ENCODE measurements at places on chromosomes 5 and 9.

- no peak for DNase-seq
Observed at GRCh38 chr9:104319685-104320084, 184.4 kb upstream of the OR13F1 start.

DNA sequence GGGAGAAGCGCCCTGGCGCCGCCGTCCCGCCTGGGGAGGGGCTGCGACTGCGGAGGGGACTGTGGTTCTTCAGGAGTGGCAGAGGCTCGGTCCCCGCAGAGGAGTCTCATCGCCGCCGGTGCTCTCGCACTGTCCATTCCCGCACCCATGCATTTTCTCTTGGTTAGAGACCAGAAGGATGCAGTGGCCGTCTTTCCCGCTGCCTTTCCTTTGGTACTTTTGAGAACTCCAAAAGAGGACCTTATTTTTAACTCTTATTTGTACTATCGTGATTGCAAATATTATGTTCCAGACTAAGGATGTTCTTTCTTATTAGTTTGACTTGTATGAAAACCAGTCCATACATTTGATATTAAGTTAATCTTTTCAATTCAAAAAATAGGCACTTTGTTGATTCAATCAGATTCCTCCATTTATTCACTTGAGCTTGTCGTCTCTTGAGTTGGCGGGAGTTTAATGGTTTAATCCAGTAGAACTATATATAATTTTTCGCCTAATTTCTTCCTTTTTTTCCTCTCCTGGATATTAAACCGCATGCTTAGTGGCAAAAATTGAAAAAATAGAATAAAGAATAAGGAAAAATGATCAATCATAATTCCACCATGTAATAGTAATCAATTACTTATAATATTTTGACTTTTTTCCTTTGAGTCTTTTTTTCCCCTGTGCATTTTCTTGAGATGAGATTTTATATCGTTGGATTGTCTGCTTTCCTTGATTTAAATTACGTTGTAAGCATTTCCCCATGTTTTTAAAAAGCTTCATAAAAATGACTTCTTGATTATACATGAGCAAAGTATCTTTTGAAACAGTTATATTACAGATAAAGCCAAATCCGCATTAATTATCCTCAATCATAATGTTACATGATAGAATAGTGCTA lies 861 bp downstream of the ZFYVE16 start:
- no peak for DNase-seq

DNA sequence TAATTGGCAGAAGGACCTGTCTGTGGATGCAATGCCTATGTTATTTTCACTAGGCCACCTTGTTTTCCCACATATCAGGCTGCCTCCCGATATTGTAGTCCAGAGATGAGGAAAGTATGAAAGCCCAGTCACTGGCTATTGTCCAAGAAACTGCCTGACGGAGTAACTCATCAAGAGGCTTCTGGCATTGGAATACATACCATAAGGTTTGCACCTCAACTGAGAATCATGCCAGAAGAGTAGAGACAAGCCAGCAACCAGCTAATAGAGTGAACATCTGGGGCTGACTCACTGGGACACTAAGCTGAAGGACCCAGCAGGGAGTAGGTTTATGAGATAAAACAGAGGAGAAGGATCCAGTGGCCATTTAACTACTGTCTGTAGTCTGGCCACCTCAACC lies 137.2 kb upstream of the FST start:
- DNase-seq: no peak

DNA sequence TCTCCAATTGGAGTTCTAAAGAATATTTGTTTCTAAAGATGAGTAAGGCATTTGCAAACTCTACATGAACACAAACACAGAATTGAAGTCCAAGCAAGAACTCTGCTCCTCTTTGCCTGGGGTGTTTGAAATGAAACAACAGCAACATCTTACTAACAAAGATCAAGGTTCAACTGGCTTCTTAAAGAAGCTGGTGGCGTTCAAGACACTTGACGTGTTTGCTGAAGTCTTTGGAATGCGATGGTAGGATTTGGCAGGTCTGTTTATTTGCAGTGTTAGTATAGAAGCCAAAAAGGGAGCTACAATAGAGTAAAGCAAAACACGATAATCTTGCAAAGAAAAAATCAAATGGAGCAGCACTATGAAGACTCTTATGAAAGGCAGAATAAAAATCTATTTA lies 94.9 kb downstream of the BASP1 start:
- DNase-seq: no peak

DNA sequence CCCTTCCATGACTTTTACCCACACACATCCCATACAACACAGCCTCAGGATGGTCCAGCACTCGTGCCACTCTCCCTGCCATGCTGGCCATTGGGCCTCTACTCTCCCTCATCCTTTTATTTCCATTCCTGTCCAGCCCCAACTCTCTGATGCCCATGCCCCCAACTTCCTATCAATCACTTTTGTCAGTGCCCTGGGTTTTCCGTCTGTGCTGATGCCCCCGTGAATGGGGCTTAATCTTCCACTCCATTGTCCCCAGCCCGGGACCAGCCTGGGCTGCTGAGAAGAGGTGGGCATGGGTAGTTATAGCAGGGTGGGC lies 12.6 kb upstream of the ACSL6 start:
- no peak for DNase-seq

DNA sequence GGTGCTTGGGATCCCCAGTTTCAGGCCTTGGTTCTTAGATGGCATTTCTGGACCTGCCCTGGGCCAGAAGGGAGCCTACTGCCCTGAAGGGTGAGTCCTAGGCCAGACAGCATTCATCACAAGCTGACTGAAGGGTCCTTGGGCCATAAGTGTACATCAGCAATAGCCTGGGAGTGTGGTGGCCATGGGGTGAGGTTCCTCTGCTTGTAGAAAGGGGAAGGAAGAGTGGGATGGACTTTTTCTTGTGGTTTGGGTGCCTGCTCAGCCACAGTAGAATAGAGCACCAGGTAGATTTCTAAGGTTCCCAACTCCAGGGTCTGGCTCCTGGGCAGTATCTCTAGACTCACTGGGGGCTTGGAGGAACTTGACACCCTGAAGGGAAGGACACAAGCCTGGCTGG lies 95.2 kb upstream of the PHF24 start:
- no peak for DNase-seq

- no peak for DNase-seq
Observed at GRCh38 chr5:152501294-152501693, 96.2 kb upstream of the NMUR2 start.

DNA sequence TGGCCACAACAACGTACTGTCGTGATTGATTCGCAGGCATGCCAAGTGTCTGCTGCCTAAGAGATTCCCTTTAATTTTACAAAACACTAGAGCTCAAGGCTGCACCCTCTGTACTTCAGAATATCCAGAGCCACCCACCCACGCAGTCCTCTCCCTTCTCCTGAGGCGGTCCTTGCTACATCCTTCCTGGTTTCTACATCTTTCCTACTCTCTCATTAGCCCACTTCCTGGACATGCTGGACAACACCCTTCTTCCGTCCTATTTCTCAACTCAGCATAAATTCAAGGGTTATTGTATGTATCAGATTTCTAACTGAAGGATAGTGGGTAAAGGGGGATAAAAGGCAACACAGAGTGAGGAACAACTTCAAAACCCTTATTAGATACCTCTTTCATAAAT lies 148.4 kb upstream of the MAP3K1 start:
- DNase-seq: no peak

- DNase-seq: no peak
Observed at GRCh38 chr5:180621311-180621710, 28.1 kb downstream of the FLT4 start.

All from activated T-helper 1 cell treated with anti-CD3 and anti-CD28 coated beads, Interleukin-2, amount 50 U/mL, for 16 hours (primary cell).